ENCODE measurements at places on chromosomes 4 and X. TPM values are rescaled to one million over a fixed set of nuclear protein-coding genes. Genes with fewer than 3 reads are reported as not detected.

The SMIM9 gene
- total RNA-seq: not detected

The RIBC1 gene
- not detected for total RNA-seq

The FGF2 gene
- 36.6 TPM for total RNA-seq

The MXD4 gene
- total RNA-seq: 72.3 TPM

The SPANXD gene
- not detected for total RNA-seq

The MAD2L1 gene
- total RNA-seq: 9.1 TPM

The GUCY1B1 gene
- total RNA-seq: 4.7 TPM

The SH3D19 gene
- 125 TPM for total RNA-seq

The PAPSS1 gene
- 71.3 TPM for total RNA-seq

All from vein endothelial cell (primary cell).